ENCODE measurements at places on chromosomes 1 and 21.

GRCh38 chr1:25030674-25031589, 100.9 kb upstream of the RUNX3 start:
- peak; percentile 28 for DNase-seq

- no peak for DNase-seq
Observed at GRCh38 chr1:18191481-18192155, 84.0 kb downstream of the IGSF21 start.

GRCh38 chr1:111666828-111667227, 47.2 kb downstream of the RAP1A start:
- no peak for DNase-seq

DNA sequence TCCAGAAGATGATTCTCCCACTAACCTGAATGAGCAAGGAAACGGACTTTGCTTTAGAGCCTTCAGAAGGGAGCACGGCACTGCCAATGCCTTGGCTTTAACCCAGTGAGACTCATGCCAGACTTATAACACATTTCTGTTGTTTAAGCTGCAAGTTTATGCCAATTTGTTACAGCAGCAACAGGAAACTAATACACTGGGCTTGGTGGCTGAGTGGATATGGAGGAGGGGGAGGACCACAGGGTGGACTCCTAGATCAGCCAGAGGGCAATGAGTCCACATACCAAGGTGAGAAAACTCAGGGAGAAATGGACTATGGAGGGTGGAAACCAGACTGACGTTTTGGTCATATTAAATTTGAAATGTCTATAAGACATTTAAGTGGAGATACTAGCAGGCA, 156.2 kb upstream of the KCNJ6 start:
- no peak for DNase-seq

DNA sequence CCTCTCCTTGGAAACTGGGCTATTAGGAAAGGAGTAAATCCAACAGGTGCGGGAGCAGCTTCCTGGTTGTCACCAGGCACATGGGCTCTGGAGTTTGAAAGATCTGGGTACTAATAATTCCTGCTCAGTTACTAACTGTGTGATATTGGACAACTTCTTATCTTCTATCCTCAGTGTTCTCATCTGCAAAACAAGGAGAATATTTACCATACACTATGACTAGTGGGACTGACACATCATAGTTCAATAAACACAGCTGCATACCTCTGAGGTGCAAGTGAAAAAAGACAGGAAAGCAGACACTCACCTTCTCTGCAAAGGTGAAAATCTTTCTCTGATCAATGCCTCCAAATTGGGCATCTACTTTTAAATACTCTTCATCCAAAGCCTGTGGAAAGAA, 19.7 kb downstream of the YARS1 start:
- no peak for DNase-seq

DNA sequence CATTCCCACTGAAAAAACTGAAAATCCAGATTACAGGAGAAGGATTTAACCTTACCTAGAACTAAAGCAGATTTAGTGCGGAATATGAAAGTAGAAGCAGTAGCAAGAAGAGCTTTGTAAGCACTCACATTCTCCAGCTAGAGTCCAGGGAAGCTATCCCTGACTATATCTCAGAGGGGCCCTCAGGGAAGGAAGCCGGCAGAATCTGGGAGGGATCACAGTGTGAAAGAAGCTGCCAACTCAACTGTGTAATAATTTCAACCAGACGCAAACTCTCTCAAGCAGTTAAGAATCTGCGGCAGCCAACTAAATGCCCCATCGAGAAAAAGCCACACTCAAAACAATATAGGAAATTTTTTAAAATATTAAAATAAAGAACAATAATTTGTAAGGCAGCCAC, 163.8 kb downstream of the EIF4G3 start:
- peak; percentile 64 for DNase-seq

- DNase-seq, result no peak
Observed at GRCh38 chr1:75529488-75529887, 81.4 kb downstream of the SLC44A5 start.

DNA sequence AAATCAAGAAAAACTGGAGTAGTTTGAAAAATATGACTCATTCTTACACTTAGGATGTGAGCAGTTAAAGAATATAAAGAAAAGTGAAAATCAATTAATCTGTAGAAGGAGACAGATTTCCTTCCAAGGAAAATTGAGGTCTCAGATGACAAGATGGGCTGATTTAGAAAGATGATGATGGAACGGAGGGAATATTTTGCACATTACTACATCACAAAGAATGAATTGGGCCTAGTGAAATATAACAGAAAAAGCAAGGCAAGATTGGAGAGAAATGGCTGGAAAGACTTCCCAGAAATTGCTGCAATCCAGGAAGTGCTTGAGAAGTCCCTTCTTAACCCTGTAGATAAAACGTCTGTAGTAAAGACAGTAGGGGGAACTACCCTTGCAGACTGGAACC, 169.1 kb upstream of the SYT6 start:
- DNase-seq, result peak; percentile 74

GRCh38 chr1:38004284-38005108, 818 bp downstream of the FHL3 start:
- DNase-seq, result no peak

- peak; percentile 46 for DNase-seq
Observed at GRCh38 chr1:198917226-198917625, 278.4 kb downstream of the PTPRC start.

- DNase-seq, result peak; percentile 70
Observed at GRCh38 chr1:198655459-198656121, 16.8 kb downstream of the PTPRC start.

- DNase-seq, result no peak
Observed at GRCh38 chr1:47875036-47875435, 122.1 kb downstream of the TRABD2B start.

DNA sequence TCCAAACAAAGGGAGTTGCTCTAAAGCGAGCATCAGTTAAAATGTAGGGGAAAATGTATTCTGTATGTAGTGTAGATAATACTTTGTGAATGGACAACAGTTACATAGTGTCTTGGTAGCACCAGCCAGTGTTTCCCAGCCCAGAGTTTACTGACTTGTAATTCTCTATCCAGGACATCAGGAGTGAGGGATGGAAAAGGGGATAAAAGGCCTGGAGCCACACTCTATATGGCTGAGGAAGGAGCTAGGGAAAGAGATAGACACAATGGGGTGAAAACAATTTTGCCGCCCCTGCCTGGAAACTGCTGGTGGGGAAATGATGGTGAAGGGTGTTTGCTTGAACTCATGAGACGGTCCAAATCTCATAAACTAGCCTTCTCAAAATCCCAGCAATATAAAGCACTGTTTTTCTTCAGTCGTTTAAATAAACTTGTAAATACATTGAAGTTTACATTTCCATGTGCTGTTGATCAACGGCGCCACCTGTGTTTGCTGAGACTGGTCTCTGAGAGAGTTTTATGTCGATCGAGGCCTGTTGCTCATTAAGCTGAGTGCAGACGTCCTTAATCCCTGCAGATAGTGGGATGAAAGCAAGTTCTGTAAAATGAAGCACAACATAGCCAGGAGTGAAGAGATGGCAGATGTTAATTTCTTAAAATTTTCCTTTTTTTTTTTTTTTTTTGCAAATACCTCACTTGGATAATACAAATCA, 27.9 kb upstream of the AGO1 start:
- no peak for DNase-seq

DNA sequence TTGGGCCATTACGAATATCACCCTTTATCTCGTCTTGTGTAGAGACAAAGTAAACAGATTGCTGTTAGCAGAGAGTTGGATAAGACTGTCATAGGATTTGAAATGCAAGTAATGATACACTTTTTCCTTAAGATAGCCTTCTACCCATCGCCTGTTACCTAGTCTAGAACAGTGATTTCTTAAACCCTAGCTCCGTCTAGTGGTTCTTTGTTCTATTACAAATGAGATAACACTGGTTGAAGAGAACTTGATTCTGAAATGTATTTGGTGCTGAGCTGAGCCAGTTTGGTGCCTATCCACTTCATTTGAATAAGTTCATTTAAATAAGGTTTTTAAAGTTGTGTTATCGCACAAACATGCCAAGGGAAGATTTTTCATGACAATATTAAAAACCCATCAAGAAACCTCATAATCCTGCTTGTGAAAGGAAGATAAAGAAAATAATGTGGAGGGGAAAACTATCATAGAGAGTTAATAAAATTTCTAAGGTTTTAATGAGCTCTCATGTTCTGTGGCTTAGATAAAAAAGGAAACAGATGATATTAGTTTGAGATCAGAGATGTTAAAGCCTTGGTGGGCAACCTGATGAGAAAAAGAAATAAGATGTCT, 1.5 kb upstream of the KCNH1 start:
- DNase-seq, result peak; percentile 76

- peak; percentile 74 for DNase-seq
Observed at GRCh38 chr1:19514391-19514831, 29.1 kb upstream of the CAPZB start.

GRCh38 chr21:36205962-36206361, 49.3 kb downstream of the DOP1B start:
- no peak for DNase-seq

GRCh38 chr1:180540697-180541594, 17.8 kb upstream of the OVAAL start:
- DNase-seq, result peak; percentile 73

- DNase-seq, result no peak
Observed at GRCh38 chr1:205451759-205452164, 4.1 kb downstream of the BLACAT1 start.

DNA sequence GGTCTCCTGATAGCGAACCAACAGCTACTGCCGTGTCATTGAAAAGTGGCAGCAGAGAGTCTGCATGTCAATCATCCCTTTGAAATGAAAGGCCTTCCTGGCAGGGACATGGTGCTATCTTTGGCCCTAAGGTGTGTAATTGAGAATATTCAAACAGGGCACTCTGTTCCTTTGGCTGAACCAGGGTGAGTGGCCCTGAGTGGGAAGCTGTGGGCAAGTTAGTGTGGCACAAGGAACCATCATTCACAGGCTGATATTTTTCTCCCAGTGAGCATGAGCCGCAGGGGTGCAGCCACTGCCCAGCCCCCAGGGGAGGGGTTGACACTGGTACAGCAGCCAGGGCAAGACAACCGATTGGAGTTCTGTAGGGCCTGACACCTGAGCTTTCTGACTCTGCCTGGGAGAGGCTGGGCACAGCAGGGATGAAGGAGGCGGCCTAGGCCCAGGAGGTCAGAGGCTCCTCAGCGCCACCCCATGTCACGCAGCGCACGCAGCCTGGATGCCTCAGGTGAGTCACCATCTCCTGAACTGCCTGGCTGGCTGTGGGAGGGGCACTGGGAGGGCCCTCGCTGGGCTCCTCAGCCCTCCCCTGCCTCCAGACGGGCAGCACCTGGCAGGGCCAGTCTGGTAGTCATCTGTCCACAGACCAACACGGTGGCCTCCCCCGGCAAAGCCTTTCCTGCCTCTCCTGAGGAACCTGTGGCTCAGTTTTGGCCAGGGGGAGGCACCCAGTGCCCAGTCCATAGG, 13.2 kb downstream of the QSOX1 start:
- DNase-seq, result no peak

DNA sequence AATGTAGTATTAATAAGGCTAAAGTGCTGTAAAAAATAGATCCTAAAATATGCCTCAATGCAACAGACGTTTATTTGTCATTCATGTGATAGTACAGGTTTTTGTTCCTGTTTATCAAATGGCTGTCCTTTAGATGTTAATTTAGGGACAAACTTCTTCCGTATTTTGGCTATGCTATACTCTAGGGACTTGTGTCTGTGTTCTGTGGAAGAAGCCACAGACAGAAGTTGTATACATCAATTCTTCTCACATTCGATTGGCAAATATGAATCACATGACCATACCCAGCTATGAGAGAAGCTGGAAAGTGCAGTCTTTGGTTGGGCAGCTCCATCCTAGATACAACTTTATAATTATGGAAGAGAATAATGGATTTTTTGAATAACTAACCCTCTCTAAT, 232.7 kb upstream of the SNX7 start:
- DNase-seq, result no peak

DNA sequence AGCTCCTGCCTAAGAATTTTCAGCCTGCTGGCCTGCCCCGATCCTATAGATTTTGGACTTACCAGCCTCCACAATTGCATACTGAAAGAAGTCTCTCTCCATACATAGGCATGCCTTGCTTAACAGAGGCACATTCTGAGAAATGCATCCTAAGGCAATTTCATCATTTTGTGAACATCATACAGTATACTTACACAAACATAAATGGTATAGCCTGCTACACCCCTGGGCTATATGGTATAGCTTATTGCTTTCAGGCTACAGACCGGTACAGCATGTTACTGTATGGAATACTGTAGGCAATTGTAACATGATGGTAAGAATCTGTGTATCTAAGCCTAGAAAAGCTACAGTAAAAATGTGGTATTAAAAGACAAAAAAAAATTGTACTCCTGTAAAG, 174.7 kb downstream of the NRIP1 start:
- no peak for DNase-seq

- DNase-seq, result no peak
Observed at GRCh38 chr1:3915551-3916121, 15.6 kb upstream of the C1orf174 start.

DNA sequence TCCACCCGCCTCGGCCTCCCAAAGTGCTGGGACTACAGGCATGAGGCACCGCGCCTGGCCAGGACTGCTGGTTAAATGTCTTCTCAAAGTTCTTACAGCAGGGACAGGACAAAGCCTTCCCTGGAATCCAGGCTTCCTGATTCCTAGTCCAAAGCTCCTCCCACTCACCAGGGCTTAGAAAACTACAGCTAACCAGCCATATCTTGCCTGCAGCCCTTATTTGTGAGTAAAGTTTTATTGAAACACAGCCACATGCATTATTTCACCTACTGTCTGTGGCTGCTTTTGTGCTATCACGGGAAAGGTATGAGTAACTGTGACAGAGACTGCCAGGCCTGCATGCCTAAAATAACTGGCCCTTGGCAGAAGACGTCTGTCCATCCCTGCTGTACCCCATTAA, 24.4 kb downstream of the TMCO4 start:
- no peak for DNase-seq

DNA sequence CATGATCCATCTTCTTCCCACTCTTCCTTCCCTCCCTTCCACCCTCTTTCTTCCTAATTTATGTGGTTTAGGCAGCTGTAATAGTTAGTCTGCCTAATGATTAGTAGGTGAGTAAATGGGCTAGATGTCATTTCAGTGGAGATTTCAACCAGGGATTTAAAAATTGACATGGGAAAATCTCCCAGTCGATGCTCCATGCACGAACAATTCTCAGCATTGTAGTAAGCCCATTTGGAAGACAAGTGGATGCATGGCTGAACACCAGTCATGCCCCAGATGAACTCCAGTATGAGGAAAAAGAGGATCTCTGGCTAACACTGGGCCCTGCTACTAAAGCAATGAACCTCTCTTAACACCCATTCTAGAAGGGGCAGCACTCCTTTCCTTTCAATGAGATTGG, 25.3 kb downstream of the CHI3L2 start:
- no peak for DNase-seq

DNA sequence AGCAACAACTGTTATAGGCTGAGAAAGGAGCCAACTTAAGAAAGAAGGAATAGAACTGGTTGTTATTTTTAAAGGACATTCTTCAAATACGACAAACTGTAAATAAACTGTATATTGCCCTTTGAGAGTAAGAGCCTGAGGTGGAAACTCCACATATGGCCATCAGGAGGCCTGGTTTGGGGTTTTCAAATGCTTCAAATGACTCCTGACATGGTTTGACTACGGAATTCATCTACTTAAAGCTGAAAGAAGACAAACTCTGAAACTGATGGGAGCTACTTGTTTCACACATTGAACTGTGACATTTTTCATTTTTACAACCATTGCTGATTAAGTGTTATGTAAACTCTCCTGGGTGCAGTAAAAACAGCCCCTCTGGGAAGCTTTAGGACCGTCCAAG, 59.8 kb downstream of the NGF start:
- no peak for DNase-seq

GRCh38 chr21:14864211-14865021, 200.4 kb downstream of the NRIP1 start:
- peak; percentile 75 for DNase-seq

- DNase-seq, result no peak
Observed at GRCh38 chr1:50426108-50426700, 3.0 kb upstream of the DMRTA2 start.
